ENCODE measurements at places on chromosomes 12 and 14. TPM values are rescaled to one million over a fixed set of nuclear protein-coding genes. Genes with fewer than 3 reads are reported as not detected.
A peak's percentile ranks its signal among the peaks of the same experiment; 100 is the strongest.

The AQP6 gene
- not detected for total RNA-seq

The RND1 gene
- 9.9 TPM for total RNA-seq

The PGF gene
- 10.5 TPM for total RNA-seq

The AEBP2 gene
- 12.5 TPM for total RNA-seq

The PLXNC1 gene
- total RNA-seq: 0.55 TPM

The IL22 gene
- not detected for total RNA-seq

The SELPLG gene
- total RNA-seq: 0.42 TPM

The GPD1 gene
- 0.04 TPM for total RNA-seq

- no peak for DNase-seq
Observed at GRCh38 chr12:99906786-99907579, 77.8 kb downstream of the ANKS1B start.

DNA sequence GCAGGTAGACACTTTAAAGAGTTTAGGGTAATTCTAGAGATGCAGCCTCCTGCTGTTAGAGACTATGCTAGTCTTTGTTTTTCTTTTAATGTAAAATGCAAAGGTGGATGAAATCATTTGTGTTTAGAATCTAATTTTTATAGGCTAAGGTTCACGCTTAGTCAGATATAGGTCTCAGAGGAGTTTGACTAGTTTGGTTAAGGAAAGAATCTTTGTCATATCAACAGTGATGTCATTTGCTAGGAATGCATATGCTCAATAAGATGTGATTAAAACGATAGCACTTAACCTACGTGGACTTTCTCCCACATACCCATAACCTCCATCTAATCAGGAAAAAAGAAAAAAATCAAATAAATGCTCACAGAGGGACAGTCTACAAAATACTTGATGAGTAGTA is 859.3 kb upstream of the ATXN7L3B start:
- no peak for DNase-seq

DNA sequence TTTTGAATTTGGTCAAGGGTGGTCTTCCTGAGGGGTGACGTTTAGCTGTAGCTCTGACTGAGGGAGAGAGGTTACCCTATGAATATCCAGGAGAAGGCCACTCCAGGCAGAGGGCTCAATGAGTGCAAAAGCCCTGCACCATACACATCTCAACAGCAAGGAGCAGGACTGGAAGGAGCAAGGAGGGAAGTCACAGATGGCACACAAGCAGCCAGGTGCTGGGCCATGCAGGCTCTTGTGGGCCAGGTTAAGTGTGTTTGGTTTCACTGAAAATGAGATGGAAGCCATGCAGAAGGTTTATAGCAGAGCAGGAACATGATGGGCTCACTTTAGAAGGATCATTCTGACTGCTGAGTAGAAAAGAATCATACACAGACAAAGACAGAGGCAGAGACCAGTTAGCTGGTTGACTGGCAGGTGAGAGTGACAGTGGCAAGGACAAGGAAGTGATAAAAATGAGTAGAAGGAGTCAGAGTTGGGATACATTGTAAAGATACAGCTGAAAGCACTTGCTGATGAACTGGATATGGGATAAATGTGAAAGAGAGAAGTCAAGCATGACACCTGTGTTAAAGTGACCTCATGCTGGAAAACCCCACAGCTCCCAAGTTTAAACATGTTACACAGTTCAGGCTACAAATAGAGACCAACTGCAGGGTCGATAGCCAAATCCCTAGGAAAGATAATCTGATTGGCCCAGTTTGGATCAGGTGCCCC is 81.2 kb downstream of the PRKD1 start:
- peak; percentile 82 for DNase-seq

GRCh38 chr12:48601013-48601756 is 31.3 kb upstream of the LALBA start:
- DNase-seq: peak; percentile 14

DNA sequence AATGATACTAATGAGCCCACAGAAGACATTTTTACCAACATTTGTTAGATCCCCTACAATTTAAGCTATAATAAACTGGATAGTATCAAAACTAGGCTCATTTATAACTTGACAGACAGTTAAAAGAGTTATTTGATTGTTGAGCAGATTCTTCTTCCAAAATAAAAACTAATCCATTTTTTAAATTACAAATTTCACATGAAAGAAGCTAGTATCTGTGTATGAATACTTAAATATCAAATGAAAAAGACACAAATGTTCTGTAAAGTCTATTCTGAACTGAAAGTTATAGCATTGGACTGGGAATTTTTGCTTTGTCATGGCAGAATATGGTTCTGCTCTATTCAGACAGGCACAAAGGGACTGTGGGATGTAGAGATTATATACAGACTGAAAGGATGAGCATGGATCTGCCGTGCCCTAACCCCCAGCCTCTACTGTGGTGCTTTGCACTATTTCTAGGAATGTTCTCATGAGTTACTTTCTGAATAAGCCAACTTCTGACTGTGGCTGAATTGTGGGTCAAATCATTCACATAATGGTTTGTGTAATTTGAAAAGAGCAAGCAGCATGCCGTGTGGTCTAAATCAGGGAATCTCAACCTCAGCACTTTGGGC is 352.7 kb downstream of the KCNH5 start:
- DNase-seq: no peak

DNA sequence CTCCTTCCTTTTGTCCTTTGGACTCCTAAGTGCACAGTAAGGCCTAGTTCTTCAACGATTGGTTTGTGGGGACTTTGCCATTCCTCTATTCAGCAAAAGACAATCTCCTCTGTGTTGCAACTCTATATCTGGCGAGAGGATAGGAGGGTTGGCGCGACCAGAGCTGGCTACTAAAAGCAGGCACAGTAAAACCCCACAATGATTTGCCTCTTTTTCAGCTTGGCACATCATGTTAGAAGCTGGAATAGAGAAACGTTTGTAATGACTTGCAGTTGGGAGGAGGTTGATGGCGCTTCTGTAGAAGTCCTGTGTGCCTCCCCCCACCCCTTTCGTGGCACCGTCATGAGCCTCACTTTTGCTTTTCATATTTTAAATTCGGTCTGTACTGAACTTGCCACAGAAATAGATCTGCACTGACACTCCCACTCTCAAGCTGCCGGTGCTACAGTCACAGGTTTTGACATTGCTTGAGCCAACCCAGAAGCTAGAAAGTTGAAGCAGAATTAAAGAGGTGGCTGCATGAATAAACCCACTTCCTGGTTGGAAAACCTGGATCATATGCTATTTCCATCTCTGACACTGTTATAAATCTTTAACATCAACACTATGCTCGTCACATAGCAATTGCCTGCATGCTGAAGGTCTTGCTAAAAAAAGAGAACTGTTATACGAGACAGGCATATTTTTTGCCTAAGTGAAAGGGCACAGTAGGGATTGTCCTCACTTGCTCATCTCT is 315.3 kb upstream of the PRICKLE1 start:
- DNase-seq: no peak

DNA sequence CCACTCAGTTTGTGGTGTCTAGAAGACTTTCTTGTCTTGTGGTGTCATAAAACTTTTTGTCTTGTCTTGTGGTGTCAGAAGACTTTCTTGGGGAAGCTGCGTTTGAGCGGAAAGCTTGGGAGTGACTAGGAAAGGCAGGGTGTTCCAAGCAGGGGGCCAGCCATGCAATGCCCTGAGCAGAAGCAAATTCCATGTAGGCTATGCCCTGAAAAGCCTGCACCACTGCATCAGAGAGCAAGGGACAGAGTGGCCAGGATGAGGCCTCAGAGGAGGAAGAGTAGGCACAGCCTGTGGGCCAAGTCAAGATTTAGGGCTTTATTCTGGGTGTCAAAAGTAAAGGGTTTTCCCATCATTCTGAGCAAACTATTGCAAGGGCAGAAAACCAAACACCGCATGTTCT is 14.5 kb downstream of the KRT8 start:
- no peak for DNase-seq

DNA sequence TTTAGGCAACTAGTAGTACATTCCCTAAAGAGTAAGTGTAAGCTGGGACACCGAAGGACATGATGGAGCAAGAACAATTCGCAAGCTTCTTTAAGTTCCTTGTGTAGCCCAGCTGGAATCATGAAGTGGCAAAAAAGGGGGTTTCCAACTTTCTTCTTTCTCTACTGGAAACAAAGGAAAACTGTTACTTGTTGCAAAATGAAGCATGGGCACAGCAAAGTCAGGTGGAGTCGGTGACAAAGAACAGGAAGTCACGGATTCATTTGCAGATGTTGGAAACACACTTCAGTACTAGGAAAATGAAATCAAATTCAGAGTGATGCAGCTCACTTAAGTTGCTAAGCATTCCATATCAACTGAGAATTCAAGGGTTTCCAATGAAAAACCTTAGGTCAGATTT is 706.9 kb upstream of the STXBP6 start:
- no peak for DNase-seq

- no peak for DNase-seq
Observed at GRCh38 chr12:93783832-93784231, 106.7 kb downstream of the CRADD start.

- DNase-seq: no peak
Observed at GRCh38 chr14:68099495-68100045, 280.0 kb downstream of the RAD51B start.

Measured in kidney epithelial cell (primary cell).